ENCODE measurements at places on chromosomes 7 and 10.

GRCh38 chr7:36943591-36944435, 219.5 kb upstream of the AOAH start:
- DNase-seq = no peak

GRCh38 chr7:139804571-139804970, 24.5 kb upstream of the TBXAS1 start:
- DNase-seq = no peak

DNA sequence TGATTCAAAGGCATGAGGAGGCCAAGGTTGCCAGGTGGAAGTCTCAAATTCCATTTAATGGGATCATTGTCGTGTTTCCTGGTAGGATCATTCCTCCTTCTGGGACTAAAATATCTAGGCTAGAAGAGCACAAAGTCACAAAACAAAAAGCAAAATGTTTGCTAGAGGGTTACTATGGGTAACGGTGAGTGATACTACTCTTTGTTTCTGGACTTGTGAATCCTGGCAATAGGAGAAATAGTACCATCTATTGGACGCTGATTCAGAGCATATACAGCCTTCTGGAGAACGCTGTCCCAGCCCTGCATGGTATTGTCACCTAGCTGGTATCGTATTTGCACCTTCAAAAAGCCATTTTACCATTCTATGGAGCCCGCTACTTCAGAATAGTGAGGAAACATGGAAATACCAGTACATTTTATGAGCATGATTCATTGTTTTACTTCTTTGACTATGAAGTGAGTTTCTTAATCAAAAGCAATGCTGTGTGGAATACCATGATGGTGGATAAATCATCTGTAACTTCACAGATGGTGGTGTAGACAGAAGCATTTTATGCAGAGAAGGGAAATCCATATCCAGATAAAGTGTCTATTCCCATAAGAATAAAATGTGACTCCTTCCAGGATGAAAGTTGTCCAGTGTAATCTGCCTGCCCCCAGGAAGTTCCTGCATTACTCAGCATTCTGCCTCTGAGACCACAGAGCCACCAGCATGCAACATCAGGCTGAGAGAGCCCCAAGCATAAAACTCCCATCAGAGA, 361.0 kb downstream of the ETV1 start:
- no peak for DNase-seq

DNA sequence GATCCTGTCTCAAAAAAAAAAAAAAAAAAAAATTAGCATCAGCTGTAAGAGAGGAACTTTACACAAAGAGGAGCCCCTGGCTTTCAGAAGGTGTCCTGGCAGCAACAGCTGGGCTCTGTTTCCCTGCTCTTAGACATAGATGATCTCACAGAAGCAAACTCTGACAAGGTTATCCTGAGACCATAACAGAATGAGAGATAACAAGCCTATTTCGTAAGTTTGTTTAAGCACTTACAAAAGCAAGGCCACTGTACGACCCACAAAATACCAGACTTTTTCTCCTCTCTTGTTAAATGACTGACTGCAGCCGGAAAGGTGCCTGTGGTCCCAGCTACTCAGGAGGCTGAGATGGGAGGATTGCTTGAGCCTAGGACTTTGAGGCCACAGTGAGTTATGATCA, 33.3 kb upstream of the OTUD1 start:
- DNase-seq = no peak

- no peak for DNase-seq
Measured at GRCh38 chr7:93646538-93646937, 72.0 kb upstream of the CALCR start.
